ENCODE measurements at places on chromosomes 12 and 14. TPM values are rescaled to one million over a fixed set of nuclear protein-coding genes. Genes with fewer than 3 reads are reported as not detected.

The ZDHHC22 gene
- not detected for total RNA-seq

The LRRC43 gene
- total RNA-seq: 4.9 TPM

The NEDD1 gene
- 25.1 TPM for total RNA-seq

GRCh38 chr14:78152201-78153063 is 17.7 kb upstream of the NRXN3 start:
- H3K4me1 ChIP-seq: peaks cover 3% of the 10 kb centered on the region
- DNase-seq: no peak

DNA sequence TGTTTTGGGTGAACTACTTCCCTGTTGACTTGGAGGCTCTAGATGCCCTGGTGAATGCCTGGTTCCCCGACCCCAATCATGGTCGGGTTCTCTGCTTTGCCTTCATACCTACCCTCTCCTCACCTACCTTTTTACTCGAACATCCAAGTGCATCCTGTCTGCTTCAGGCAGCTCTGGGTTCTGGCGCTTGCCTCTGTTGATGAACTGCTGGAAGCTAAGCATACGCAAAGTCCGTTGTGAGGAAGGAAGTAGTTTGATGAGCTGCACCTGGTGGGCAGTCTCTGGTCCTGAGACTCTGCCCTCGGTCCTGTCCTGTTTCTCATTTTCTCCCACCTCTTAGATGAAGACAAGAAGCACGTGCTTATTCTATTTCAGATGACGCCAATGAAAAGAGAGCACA is 13.6 kb downstream of the KCNH3 start:
- no peak overlapping the region for H3K4me3 ChIP-seq
- H3K27ac ChIP-seq: no peak overlapping the region
- peaks cover 6% of the 10 kb centered on the region for H3K36me3 ChIP-seq

- no peak overlapping the region for H3K4me3 ChIP-seq
These were observed 58.9 kb upstream of the ANKS1B start for GRCh38 chr12:100043631-100044030.

- H3K4me1 ChIP-seq: peaks cover 7% of the 10 kb centered on the region
- no peaks in the 10 kb centered on the region for H3K27me3 ChIP-seq
These were observed 279.1 kb downstream of the BTG1 start for GRCh38 chr12:91866566-91866965.

- no peak overlapping the region for H3K27ac ChIP-seq
- H3K4me1 ChIP-seq: no peaks in the 10 kb centered on the region
- DNase-seq: no peak
- no peak overlapping the region for H3K4me3 ChIP-seq
These were observed 877.7 kb downstream of the SLC6A15 start for GRCh38 chr12:84034871-84035270.

- peaks cover 23% of the 10 kb centered on the region for H3K36me3 ChIP-seq
- H3K27ac ChIP-seq: no peak overlapping the region
- H3K27me3 ChIP-seq: no peaks in the 10 kb centered on the region
- no peak overlapping the region for H3K4me3 ChIP-seq
- DNase-seq: no peak
These were observed 75.8 kb downstream of the RIN3 start for GRCh38 chr14:92589213-92589852.

DNA sequence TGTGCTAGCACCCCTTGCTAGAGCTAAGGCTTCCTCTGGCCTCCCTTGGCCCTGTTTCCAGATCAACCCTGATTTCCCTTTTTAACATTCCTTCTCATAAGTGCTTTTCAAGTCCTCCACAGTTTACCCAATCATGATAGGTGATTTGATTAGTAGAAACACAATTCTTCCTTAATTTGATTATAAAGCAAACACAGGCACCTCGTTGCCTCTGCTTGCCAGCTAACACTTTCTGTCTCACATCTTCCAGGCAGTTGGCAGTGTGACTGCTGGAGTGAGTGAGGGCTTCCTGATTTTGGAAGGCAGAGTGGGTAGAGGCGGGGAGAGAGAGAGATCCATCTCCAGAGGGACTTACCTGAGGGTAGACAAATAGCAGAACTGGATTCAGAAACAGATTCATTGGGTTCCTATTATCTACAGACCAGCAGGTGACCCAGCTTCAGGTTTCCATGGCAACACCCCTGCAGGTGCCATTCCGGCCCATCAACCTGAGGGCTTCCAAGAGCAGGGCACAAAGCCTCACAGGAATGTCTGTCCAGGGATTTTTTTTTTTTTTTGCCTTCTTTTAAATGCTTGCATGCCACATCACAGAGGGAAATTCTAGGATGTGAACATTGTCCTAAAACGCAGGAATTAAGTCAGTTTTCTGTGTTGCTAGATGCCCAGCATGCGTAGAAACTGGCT is 77.7 kb downstream of the PLXNC1 start:
- H3K4me3 ChIP-seq: no peak overlapping the region
- peaks cover 29% of the 10 kb centered on the region for H3K27me3 ChIP-seq
- no peak overlapping the region for H3K27ac ChIP-seq
- H3K36me3 ChIP-seq: no peaks in the 10 kb centered on the region

DNA sequence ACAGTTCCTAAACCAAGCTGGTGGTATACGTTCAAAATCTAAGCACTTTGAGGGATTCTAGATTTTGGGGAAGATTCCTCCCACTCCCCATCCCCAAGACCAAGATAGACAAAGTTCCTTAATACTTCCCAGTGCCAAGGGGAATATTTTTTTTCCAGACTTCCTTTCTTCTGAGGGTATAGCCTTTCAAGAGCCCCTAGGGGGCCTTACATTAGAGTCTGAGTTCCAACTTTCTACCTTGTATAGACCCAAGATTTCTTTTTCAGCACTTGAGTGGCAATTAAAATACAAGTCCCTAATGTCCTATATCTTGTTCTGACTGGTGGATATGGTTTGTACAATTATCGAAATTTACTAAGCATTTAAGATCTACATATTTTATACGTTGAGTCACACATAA is 28.7 kb upstream of the SOS2 start:
- peaks cover 5% of the 10 kb centered on the region for H3K4me1 ChIP-seq
- DNase-seq: no peak
- no peak overlapping the region for H3K27ac ChIP-seq
- no peaks in the 10 kb centered on the region for H3K27me3 ChIP-seq
- H3K4me3 ChIP-seq: no peak overlapping the region
- H3K36me3 ChIP-seq: peaks cover 2% of the 10 kb centered on the region

DNA sequence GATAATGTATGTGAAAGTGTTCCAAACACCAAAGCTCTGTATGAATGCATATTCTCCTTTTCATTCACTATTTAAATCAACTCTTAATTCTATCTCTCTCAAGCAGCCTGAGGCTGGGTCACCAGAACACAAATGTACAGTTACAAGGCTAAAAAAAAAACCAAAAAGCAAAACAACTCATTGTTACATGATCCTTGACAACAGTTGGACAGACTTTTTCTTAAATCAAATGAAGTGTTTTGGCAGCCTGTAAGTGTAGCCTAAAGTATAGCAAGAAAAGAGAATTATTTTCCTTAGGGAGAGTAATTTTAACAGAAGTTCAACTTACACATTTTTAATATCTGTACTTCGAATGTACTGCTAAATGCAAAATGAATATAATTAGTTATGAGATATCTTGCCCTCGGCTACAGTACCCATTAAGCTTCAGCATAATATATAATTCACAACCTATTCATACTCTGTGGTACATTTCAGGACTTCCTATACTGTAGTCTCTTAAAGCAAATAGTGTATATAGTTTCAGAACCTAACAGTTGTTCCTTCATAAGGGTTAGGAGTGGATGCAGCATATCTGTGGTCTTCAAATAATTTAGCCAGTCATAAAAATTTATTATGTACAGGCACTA is 214.0 kb upstream of the BTG1 start:
- H3K27me3 ChIP-seq: no peaks in the 10 kb centered on the region
- no peak overlapping the region for H3K27ac ChIP-seq
- no peaks in the 10 kb centered on the region for H3K36me3 ChIP-seq
- no peak overlapping the region for H3K4me3 ChIP-seq

DNA sequence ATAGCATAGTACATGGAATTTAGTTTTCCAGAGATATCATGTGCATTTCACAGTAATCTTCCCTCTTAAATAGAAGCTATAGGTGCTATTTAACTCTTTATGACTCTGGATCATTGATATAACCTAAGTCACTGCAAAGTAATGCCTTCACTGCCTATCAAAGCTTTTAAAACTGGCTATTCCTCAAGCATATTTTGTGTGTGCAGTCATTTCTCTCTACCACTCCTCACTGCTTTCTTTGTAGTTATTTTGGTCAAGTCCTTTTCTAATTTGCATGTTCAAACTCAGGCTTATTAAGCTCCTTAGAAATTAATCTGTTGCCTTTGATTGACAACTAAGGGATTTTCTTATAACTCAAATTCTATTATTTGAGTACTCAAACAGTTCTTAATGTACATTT is 79.4 kb upstream of the PLEKHG7 start:
- H3K4me3 ChIP-seq: no peak overlapping the region
- no peak for DNase-seq
- peaks cover 8% of the 10 kb centered on the region for H3K4me1 ChIP-seq
- H3K27me3 ChIP-seq: no peaks in the 10 kb centered on the region
- H3K27ac ChIP-seq: no peak overlapping the region
- no peaks in the 10 kb centered on the region for H3K36me3 ChIP-seq

GRCh38 chr14:90527978-90528377 is 131.1 kb downstream of the CALM1 start:
- no peaks in the 10 kb centered on the region for H3K27me3 ChIP-seq
- H3K4me3 ChIP-seq: no peak overlapping the region
- no peaks in the 10 kb centered on the region for H3K36me3 ChIP-seq
- peaks cover under 1% of the 10 kb centered on the region for H3K4me1 ChIP-seq

- H3K27me3 ChIP-seq: no peaks in the 10 kb centered on the region
- no peak overlapping the region for H3K27ac ChIP-seq
- no peak overlapping the region for H3K4me3 ChIP-seq
- H3K36me3 ChIP-seq: no peaks in the 10 kb centered on the region
- H3K4me1 ChIP-seq: peaks cover 27% of the 10 kb centered on the region
These were observed 177.9 kb downstream of the APAF1 start for GRCh38 chr12:98823012-98823411.
